ENCODE measurements at places on chromosomes 2 and 18.

DNA sequence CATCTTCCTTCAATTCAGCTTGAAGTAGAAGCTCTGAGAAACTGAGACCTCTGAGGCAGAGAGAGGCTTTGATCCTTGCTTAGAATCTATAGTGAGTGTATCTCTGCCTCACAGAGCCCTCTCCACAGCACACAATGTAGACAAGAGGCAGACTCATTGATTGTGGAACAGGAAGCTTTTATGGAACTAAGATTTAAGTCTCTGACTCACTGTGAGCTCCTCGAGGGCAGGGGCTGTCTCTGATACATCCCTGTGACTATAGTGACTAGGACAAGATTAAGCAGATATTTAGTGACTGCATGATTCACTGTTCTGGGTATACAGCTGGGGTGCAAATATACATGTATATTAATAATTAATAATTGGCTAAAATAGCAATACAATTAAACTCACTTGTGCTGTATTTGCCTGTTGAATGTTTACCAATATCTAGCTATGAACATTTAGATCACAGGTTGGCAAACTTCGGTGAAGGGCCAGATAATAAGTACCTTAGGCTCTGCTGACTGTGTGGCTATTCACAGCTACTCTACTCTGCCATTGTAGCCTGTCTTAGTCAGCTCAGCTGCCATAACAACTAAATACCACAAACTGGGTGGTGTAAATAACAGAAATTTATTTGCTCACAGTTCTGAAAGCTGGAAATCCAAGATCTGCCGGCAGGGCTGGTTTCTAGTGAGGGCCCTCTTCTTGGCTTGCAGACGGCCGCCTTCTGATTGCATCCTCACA, 54.4 kb downstream of the ARHGEF4 start:
- no peak for DNase-seq

- no peak for DNase-seq
Measured at GRCh38 chr2:147500819-147501395, 343.9 kb upstream of the ACVR2A start.

- no peak for DNase-seq
Measured at GRCh38 chr2:176892676-176893226, 319.8 kb upstream of the HNRNPA3 start.

GRCh38 chr2:36355890-36356297, 316 bp downstream of the CRIM1 start:
- DNase-seq: peak; percentile 74

DNA sequence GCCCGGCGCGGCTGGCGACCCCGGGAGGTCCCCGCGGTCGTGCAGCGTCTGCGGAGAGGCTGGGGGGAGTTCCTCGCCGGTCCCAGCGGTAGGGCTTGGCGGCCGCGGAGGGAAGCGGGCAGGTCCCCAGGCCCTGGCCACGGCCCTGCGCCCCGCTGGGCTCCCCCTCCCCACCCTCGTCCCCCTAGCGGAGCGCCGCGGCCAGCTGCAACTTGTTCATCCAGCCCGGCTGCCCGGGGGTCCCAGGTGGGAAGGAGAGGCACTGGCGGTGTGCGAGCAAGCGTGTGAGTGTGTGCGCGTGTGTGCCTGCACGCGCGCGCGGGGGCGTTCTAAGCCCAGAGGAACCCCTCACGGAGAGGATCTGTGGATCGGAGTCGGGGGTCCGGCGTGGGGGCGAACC, 1.3 kb downstream of the PTPRM start:
- DNase-seq: peak; percentile 88

DNA sequence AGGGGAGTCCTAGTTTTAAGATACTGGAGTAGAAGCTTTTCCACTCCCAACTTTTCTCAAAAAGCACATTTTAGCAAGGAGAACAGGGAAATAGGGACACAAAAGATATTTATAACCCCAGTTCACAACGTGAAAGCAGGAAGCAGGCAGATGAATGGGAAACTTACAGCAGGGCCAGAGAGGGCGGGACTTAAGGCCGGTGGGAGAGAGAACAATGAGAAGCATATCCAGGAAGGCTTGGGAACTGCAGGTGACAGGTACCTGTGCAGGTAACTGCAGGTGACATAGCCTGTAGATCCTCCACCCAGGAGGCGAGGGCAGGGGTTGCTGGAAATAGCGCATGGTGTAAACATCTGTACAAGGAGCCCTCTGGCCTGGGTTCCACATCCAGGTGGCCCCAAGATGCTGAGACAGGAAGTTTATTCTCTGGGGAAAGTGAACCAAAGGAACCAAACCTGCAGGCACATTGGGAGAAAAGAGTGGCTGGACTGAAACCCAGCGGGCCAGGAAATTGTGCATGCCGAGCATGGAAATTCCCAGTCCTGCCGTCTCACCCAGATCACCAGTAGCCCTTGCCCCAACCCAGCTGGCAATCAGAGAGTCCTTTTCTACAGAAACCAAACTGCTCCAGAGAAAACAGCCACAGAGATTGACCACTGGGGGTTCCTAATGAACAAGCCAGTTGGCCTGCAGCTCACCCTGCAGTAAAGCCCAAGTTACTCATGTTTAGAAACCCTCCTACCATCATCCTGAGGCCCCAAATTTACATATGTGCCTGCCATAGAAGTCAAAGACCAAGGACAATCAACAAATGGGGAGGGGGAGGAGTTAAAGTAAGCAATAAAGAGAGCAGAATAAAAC, 24.3 kb upstream of the COL6A3 start:
- DNase-seq: peak; percentile 76

GRCh38 chr18:37987901-37988300, 422.3 kb upstream of the CELF4 start:
- no peak for DNase-seq

DNA sequence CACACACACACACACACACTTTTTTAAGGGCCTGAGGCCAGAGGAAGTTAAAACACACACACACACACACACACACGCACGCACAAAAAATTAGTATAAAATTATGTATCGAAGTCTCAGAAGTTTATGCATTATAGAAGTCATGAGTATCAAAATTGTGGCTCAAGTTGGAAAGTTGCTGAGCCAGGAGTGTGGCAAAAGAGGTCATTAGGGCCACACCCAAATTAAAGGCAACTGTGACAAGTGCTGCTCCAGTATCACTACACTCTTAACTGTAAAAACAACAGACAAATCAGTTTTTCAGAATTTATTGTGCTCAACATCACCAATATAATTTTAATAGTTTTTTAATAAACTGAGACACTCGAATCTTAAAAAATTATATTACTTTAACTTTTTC, 36.9 kb downstream of the YWHAQ start:
- no peak for DNase-seq

DNA sequence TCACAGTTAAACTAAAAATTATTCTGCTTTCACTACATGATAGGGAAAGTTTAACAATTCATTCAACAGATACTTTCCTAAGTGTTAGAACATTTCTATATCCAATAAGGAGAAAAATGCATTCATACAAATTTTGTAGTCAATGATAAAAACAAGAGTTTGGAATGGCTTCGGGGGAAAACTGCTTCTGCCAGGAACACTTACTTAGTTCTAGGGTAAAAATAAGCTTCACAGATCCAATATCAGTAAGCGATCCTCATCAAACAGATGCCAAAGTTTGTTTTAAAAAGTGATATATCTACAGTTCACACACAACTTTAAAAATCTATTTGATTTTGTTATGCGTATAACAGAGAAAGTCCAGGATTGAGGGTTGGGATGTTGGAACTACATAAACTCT, 199.7 kb downstream of the LRRTM4 start:
- no peak for DNase-seq

DNA sequence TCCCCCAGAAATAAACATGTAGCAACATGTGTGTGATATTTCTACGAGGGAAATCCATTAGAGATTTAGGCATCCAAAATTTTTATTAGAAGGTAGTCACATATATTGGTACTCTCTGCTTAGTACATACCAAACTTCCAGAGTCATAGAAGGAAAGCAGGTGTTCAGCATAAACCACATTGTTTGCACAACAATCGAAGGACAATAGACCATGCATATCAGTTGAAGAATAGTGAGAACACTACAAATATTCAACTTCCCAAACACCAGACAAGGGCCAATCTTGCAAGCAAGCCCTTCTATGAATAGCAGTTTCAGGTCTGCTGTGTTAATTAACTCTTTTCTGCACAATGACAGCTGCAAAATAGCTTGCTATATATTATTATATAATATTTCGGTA, 702.2 kb downstream of the ERBB4 start:
- no peak for DNase-seq

DNA sequence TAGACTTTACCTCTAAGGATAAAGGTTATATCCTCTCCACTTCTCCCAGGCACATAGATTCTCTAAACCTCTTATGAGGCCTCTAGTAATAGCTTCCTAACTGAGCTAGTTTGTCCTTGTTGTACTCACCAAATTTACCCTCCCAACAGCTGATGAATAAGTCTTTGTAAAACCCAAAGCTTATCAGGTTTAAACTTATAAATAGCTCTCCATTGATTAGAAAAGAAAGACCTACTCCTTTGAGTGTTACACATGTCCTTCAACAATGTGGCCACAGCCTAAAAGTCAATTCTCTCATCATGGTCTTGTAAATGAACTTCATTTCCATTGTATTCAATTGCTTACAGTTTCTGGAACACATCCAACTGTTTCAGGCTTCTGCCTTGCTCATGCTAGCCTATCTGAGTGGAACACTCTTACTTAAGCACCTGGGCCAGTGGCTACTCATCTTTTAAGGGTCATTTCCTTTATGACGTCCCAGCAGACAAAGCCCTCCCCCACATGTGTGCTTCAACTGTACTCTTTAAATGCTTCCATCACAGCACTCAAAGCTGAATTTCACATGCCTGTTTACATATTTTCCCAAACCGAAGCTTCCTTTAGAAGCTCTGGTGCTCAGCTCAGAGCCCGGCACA, 131.6 kb downstream of the CDH2 start:
- no peak for DNase-seq

GRCh38 chr2:110820128-110820527, 87.8 kb downstream of the ACOXL start:
- DNase-seq: no peak

DNA sequence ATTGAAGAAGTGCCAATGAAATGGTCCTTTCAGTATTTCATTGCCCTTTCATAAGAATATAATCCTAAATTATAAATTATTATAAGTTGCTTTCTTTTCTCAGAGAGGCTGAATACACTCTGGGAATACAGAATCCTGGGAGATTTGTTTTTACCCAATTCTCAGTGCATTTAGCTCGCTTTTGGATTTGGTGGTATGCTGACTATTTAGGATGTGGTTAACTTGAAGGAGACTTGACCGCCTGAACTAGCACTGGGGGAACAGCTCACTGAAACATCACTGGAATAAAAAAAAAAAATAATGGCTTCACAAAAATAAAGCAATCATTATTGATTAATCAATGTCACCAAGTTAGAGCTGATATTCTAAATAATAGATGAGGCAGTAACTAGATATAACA, 10.2 kb downstream of the TNFAIP6 start:
- no peak for DNase-seq

GRCh38 chr18:11529081-11529480, 80.3 kb upstream of the SLC35G4 start:
- no peak for DNase-seq

DNA sequence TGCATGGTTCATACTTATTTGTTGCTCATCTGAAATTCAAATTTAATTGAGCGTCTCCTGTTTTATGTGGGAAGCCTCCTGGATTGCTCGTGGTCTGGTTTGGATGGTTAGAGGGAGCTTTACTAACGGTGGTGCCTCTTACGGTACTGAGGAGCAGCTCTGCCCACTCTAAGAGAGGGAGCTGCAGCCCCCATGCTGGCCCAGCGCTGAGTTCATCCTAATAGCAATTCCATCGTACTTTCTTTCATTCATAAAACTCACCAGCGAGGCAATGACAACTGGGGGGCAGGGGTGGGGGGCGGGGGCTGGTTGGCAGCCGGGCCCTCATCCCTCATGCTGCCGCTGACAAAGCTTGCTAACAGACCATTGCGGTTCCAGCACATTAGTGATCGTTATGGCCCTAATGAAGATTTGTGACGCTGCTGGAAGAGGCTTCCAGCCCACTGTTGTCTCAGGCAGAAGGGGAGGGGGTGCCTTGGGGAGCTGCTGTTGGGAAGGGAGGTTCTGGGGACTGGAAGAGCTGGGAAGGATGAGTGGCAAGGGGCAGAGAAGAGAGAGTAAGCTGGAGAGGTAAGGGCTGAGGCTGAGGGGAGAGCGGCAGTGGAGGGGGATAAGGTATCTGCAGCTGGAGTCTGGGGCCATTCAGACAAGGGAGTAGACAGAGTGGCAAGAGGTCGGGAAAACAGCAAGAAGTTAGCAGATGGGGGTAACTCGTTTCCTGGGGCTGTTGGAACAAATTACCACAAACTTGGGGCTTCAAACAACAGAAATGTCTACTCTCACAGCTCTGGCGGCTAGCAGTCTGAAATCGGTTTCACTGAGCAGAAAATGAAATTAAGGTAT, 238.1 kb downstream of the LPIN1 start:
- DNase-seq: peak; percentile 25

GRCh38 chr2:19848029-19848750, 53.6 kb downstream of the TTC32 start:
- no peak for DNase-seq

DNA sequence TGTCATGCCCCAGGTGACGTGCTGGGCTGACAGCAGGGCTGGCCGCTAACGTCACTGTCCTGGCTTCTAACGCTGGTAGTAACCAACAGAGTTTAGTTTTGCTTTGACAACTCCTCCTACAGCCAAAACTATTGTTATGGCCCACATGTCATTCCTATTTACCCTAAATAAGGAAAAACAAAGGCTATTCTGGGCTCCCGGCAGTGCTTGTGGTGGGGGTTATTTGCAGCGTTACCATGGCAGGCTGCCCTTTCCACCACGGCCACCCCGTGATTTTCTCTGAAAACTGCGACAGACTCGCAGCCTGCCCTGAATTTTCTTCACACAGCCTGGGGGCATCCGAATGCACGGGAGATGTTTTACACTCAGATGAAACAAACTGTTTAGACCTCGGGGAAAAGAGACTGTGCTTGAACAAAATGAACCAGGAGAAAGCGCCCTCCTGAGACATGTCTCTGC, 115.2 kb downstream of the FAM210A start:
- DNase-seq: peak; percentile 75

DNA sequence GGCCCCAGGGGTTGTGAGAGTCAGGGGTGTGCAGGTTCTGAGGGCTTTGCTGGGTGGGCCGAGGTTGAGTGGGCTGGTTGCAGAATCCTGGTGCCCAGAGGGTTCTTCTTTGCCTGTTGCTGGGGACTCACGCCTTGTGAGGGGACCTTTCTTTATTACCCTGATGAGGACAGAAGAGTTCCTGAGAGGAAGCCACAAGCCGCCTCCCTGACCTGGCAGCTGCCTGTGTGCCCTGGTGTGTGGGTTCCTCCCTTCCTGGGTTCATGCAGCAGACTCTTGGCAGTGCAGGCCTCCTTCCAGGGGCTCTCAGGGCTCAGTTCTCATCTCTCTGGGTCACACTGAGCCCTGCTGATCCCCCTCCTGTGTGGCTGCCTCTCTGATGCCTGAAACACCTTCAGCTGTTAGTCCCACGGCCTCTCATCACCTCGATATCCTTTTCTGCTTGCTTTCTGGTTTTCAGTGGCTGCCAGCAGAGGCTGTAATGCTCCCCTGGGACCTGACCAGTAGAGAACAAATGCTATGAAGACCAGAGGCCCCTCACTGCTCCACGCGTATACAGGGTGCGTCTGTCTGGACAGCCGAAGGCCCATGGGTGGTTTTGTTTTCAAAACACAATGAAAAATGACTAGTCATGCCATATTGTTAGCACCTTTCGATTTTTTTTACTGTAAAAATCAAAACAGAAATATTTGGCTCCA, 191.3 kb downstream of the AGAP1 start:
- DNase-seq: no peak

All from H7 (cell line).